Ovary (tissue), 10 donors: ENCODE measurements at places on chromosomes 3 and 15.

DNA sequence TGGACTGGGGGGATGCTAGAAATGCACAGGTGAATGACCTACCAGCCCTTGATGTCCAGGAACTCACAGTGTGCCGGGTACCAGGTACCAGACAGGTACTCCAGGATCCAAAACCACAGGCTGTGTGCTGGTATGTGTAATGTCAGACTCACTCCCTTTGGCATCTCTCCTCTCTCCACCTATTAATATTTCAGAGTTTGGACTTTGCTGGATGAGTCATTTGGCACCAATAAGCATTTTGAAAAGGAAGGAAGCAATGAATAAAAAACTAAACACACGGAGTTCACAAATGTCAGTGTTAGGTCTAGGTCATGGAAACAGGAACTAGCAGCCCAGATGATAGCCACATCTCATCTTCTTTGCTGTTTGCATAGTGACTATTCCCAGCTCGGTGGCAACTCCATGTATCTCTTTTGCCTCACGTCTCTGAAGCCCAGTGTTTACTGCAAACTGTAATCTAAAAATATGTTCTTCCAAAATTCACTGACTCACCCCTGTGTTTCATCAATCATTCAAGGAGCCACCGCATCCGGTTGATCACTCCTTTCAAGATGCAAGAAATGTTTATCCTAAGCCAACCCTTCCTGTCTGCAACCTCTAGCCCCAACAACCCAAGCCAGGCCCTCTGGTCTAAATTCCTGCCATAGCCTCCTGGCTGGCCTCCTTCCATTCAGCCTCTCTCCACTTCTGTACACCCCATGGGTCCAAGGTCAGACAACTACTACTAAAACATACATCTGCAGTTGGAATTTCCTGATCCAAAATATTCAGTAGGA, 8.4 kb downstream of the ITGB5 start:
- DNase-seq = no peak

DNA sequence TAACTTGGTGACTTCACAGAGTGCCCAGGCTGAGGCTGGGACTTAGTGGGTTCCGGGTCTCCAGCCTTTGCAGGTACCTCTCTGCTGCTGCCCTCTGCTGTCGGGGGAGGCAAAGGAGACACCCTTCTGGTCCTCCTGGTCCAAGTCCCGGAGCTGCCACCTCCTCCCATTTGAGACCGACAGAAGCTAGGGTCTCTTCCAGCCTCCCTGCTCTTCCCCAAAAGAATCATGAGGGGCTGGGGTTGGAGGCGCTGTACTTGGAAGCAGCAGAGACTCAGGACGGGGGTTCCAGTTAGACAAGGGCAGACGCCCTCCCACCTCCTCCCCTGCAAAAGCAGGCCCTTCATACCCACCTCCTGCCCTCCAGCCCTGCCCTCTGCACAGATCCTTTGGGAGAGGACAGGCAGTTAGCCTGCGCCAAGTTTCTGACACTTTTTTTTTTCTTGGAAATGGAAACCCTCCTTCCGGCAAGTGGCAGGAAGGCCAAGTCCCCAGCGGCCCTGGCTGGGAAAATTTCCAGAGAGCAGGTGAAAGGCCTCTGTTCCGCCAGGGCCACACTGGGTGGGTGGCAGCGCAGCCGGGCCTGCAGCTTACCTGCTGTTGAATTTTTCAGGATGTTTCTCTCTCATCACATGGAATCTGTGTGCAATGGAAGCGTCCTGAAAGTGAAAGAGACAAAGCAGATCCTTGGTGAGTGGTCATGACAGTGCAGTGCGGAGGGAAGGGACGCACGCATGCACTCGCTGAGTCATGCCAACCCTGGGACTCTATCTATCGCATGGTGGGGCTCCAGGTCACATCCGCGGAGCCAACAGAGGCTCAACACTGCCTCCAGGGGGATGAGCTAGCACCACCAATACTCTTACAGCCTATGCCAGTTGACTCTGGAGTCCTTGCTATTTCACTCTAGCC, 119.9 kb downstream of the DGKG start:
- peak; percentile 35 for DNase-seq

- no peak for DNase-seq
These were observed 153.4 kb downstream of the LMLN start for GRCh38 chr3:198113206-198114053.

- DNase-seq = no peak
These were observed 114.2 kb downstream of the PGPEP1L start for GRCh38 chr15:98893401-98893800.

DNA sequence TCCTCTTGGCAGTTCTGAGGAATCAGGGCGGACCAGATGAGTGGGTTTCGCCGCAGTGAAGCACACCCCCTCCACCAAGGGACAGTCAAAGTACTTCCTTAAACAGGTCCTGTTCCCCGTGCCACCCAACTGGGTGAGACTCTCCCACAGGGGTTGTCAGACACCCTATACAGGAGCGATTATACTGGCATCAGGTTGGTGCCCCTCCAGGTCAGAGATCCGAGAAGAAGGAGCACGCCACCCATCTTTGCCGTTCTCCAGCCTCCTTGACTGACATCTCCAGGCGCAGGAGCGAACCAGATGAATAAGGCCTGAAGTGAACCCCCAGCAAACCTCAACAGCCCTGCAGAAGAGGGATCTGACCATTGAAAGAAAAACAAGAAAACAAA, 108.1 kb upstream of the ZBTB20 start:
- DNase-seq = no peak

- DNase-seq = no peak
These were observed 273.6 kb downstream of the THRB start for GRCh38 chr3:24220859-24221657.

DNA sequence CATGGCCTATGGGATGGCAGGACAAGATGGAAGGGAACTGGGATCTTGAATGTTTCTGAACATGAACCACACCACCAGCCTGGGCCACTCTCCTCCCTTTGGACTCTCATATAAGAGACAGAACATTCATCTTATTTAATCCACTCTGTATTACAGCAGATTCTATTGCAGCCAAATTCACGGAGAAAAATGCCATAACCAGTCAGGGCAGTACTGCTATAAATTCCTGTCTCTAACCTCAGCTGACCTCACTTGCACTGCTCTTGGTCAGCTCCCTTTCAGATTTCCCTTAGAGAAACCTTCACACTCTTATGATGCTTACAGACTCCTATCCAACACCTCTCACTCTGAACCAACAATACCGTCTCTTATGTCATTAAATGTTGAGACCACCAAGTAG, 101.4 kb downstream of the RYK start:
- no peak for DNase-seq
